ENCODE measurements at places on chromosomes 5 and 9.

DNA sequence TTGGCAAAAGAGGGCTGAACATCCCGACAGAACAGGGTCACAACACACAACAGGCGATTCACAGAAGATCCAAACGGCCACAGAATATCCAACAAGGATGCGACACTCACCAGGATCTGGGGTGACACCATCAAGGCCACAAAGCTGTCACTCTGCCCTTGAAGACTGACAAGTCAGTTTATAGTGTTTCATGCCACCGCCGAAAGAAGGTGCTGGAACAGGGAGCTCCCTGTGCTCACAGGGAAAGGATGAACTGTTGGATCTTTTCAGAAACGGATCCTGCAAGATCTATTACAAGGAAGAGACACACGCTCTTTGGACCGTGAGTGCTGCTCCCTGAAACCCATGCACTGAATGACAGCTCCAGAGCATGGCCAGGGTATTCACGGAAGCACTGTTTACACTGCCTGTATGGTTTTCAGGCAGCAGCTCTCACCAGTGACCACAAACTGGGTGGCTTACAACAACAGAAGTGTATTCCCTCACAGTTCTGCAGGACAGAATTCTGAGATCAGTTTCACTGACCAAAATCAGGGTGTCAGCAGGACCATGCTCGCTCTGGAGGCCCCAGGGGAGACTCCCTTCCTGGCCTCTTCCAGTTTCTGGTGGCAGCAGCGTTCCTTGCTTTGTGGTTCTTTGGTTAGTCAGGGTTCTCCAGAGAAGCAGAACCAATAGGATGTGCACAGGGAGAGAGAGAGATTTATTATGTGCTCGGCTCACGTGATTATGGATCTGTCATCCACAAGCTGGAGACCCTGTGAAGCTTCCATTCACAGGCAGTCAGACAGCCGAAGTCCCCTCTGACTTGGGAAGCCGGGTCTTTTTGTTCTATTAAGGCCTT, 52.8 kb downstream of the SEMA4D start:
- DNase-seq: no peak

DNA sequence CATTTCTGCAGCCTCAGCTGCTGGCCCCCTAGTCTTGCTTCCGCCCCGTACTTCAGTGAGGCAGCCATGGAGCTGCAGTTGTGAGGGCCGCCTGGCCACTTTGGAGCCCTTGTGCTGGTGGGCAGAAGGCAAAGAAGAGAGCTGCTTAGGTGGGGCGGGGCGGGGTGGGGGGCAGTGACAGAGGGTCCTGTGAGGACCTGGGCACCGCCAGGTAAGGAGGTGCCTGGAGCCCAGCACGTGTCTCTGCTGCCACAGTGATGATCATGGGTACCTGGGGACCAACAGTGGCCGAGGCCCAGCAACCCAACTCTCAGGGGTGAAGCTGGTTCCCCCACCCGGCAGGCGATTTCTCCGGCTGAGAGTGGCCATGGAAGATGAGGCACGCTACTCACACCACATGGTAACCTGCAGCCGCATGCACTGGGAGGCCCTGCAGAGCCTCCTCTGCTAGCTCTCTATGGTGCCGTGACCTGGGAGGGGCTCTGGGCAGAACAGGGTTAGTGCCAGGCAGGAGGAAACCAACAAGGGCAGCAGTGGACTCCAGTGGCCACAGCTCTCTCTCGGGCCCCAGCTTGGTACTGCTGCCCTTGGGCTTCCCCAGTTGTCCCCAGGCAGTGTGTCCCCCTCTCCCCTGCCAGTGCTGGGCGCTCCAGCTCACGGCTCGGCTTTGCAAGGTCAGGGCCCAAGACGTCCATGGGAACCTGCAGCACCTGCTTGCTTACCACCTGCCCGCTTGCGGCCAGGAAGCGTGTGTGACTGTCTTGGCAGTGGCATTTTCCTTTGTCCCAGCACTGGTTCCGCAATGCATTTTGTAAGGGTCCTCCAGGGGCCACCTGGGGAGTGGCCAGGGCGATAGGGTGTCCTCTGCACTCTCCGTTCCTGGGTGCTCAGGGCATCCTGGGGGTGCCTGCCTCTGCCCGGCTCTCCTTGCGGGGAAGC, 24.0 kb downstream of the NDUFS6 start:
- DNase-seq: no peak

GRCh38 chr9:38287420-38287985, 105.0 kb upstream of the ALDH1B1 start:
- no peak for DNase-seq

DNA sequence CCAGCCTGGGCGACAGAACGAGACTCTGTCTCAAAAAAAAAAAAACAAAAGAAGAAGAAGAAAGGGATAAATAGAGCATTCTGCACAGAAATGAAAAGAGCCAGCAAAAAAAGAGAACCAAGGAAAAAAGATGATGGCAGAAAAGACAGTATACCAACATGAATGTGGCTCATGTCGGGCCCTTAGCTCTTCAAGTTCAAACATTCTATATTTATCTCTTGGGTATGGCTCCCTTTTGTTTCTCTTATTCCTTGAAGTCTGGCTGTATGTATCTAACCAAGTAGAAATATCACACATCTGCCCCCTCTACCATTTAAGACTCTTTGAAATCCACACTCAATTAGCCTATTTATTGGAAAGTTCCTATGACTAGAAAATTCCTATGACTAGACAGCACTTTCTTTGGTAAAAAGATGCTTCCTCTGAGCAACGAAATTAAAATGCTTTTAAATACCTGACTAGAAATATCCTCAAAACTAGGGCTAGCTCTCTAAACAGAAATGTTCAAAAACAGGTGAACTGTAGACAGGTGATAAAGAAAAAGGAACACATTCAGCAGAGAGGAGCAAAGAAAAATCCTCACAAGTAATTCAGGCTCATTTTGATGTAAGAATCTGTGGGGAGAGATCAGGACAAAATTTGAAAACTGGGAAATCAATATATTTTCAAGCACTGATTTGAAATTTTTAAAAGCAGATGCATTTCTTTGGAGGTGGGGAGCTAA, 2.6 kb downstream of the SELENOP start:
- DNase-seq: no peak

GRCh38 chr9:93308676-93309075, 124.7 kb downstream of the WNK2 start:
- DNase-seq: no peak

DNA sequence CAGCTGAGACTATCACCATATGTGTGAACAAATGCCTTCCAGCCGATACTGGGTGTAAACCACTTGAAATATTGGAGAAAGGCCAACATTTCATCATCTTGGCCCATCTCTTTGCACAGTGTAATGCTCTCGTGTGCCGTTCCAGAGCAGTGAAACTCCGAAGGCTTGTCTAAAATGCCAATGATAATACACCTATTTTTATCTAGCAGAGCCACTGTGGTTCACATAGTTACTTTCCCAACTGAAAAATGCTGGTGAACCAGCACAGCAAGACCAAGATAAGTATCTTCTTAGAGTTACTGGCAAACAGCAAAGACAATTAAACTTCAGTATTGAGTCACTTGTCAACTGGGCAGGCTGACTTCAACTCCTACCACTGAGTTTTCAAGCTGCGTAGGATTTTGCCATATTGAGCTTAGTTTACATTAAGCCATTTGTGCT, 379.9 kb upstream of the ACTBL2 start:
- DNase-seq: no peak

GRCh38 chr5:130171699-130172098, 267.4 kb downstream of the CHSY3 start:
- no peak for DNase-seq

GRCh38 chr5:59485629-59486439, 407.7 kb downstream of the PDE4D start:
- no peak for DNase-seq

DNA sequence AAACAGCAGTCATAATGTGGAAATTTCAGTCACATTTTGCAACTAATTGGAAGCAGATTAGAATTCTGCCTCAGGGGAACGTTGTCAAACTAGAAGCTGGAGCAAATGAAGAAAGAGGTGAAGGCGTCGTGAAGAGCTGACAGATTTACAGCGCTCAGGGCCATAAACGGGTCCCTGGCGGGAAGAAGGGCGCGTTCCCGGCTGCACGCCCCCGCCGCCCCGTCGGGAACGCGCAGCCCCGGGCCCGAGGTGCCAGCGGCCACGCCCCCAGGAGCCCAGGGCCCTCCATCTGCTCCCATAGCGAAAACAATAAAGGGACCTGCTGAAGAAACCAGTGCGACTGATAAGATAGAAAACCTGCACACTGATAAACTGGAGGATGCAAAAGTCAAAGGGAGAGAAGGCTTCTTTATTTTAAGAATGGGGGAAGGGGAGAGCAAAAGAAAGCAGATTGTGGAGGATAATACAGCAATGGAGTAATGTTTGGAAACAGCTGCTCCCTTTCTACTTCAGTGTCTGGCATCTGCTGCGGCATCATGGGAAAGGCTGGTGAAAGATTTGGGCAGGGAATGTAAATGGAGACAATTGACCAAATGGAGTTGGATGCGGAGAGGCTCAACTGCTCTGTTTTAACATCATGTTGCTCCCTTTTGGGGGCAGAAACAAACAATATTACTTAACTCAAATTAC, 11.1 kb downstream of the ZNF608 start:
- no peak for DNase-seq

- no peak for DNase-seq
Measured at GRCh38 chr5:88396000-88396535, 127.4 kb upstream of the TMEM161B start.

DNA sequence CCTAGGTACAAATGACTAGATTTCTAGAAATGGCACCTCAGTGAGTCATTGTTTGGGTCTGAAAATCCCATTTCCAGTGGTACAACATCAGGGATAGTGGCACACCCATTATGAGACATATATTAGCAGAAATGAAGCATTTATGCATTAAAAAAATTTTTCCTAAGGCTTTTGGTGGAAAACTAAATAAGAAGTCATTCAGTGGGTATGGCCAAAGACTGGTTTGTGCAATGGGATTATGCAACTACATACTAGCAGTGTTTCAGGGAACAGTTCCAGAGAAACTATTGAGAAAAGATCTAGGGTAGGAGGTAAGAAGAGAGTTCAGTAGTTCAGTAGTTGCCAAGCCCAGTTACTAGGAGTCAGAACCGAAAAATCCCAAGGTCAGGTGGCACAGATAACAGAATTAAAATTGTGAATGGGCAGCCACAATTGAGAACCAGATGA, 106.5 kb upstream of the HAPLN1 start:
- DNase-seq: no peak

GRCh38 chr9:134350416-134350994, 24.2 kb downstream of the RXRA start:
- no peak for DNase-seq

DNA sequence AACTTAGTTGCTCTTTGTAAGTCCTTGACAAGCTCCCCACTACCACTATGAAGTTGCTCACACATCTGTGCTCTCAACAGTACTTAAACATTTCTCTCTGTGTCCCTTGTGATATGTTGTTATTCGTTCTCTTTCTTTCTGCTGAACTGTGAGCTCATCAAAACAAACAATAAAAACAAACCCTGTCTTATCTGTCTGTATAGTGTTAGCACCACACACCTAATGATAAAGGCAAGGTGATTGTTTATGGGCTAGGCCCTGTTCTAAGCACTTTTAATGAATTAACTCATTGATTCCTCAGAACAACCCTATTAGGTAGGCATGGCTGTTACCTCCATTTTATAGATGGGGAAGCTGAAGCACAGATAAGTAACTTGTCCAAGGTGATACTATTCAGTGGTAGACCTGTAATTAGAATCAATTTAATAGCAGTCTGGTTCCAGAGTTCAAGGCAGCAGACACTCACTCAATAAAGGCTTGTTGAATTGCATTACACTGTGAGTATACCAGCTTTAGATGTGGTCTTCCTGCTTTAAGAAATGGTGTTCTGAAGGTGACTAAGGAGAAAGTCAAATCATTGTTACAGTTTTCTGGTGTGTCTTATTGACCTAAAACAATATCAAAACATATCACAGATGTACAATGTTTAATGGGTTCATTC, 153.6 kb upstream of the ELL2 start:
- DNase-seq: no peak

- DNase-seq: no peak
Measured at GRCh38 chr5:82794876-82795275, 282.3 kb downstream of the TMEM167A start.

- no peak for DNase-seq
Measured at GRCh38 chr5:88256872-88257271, 11.8 kb downstream of the TMEM161B start.

GRCh38 chr5:66824476-66824875, 228.3 kb downstream of the MAST4 start:
- no peak for DNase-seq

DNA sequence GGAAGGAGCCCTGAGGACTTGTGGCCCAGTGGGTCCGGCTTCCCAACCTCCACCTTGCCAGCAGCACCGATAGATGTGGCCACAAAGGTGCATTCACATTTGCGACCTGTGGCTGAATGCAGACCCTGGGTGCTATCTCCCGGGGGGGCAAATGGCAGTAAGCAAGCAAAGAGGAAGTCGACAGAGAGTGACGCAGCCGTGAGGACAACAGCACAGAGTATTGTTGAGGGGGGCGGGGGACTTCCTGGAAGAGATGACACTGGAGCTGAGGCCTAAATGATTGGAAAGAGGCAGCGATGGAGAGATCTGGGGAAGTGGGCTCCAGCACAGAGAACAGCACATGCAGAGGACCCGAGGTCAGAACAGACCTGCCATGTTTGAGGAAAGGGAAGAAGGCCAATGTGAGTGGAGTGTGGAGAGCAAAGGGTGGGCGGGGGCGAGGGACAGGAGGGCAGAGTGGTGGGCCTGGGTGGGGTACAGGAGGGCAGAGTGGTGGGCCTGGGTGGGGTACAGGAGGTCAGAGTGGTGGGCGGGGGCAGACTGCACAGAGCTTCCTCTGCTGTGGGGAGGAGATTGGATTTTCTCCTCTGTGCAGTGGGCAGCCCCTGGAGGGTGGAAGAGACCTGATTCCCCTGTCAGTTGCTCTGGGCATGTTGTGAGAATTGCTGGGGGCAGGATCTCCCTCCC, 42.6 kb downstream of the ADAMTS2 start:
- no peak for DNase-seq

GRCh38 chr9:21553441-21553840, 71.3 kb upstream of the IFNE start:
- no peak for DNase-seq

GRCh38 chr9:70874451-70874850, 247.0 kb downstream of the TRPM3 start:
- no peak for DNase-seq

DNA sequence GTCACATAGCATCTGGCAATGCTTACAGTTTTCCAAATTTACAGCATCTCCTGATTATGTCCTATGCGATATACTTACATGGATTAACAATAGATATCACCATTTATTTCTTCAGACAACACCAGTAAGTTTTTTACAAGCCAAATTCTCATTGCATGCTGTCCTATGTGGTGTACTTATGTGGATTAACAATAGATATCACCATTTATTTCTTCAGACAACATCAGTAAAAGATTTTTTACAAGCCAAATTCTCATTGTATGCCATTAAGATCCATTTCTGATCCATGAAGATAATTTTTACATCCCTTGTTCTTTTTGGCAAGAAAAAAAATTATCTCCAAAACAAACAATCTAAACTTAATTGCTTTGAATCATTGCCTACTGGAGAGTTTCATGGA, 340.9 kb downstream of the KCNN2 start:
- DNase-seq: no peak

- DNase-seq: no peak
Measured at GRCh38 chr5:154494036-154494435, 16.0 kb upstream of the HAND1 start.
